ENCODE measurements at places on chromosomes 6 and 20.

DNA sequence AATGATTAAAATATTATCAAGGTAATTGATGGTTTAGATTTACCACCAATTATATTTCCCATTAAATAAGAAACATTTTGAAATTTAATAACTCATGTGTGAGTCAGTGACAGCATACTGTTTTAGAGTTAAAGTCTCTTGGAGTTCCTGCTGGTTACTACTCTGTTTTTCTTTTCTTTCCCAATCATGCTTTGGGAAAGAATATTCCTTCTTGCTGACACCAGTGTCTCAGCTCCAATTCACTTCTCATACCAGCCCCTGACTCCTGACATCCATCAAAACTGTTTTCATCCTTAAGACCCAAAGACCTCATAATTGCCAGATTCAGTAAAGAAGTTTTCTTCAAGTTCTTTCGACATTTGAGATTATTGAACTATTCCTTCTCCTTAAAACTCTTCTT, 50.3 kb downstream of the AIG1 start:
- no peak for DNase-seq

DNA sequence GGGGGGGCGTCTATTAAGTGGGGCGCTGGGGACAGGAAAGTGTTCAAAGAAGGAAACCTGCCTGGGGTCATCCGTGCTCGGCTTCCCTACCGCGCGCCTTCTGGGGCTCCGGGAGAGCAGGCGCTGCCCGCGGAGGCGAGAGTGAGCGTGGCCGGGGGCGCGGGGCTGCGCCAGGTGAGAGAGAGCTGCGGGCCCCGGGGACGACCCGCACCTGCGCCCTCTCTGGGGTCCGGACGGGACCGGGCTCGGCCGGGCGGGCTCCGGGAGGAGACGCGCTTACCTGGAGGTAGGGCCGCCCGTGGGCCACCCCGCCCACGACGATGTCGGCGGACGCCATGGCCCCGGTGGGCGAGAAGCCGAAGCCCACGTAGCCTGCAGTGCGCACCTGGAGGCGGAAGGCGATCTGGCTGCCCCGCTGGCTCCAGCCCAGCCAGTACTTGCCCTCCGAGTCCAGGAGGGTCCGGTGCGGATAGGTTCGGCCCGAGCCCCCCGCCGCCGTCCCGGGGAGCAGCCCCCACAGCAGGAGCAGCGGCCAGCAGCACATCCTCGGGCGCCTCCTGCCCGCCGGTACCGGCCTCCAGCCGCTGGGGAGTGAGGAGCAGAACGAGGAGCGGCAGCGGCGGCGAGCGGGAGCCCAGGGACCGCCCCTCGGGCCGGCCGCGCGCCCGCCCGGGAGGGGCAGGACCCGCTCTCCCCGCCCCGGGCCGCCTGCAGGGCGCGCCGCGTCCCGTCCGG, at the start of gene MOXD1:
Gene MOXD1 (minus strand): TSS at position 593 of the 735 bp plus-strand sequence. CDS start 49 bp downstream, at position 544.
- DNase-seq, result no peak

- DNase-seq, result no peak
Observed at GRCh38 chr6:147589739-147590250, 81.3 kb downstream of the SAMD5 start.

DNA sequence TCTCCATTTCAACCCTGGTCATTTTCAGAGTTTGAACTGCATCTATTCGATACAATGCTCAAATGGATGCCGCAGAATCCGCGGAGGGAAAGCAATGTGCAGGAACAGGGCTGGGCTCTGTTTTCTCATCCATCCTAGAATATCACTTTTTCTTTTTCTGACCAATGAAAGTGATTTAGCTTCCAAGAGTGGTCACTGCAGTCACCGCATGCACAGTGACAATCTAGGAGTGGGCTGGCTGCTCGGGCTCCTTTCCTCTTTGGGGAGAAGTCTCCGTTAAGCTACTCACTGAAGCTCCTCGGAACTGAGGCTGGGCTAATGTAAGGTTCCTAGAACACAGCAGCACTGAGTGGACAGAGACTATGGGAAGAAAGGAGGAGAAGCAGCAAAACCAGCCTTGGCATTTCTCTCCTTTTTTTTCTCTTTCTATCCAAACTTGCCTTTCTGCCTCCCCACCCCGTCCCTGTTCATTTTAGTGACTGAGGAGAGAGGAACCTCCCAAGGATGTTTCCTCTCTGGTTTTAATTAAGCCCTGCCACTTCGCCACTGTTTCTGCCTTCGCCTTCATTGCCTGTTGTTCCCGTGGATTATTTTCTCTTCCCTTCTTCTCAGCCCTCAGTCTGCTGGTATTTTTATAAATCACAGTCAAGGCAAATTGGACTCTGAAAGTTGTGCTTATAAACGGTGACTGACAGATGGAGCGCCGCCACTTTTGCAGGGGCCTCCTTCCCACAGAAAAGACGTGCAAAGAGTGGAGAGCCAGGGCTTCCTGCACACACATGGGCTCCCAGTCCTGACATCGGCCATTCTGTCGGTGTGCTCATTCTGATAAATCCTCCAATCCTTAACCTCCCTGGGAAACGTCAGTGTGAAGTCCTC, 41.1 kb downstream of the RAMACL start:
- DNase-seq, result no peak

GRCh38 chr6:3367630-3368029, 89.2 kb downstream of the SLC22A23 start:
- DNase-seq, result no peak
